Caco-2 (cell line): ENCODE measurements at places on chromosomes 4 and X.

- no peaks in the 10 kb centered on the region for H3K27me3 ChIP-seq
- no peak overlapping the region for H3K4me3 ChIP-seq
Observed at GRCh38 chrX:65783746-65784145, 116.3 kb downstream of the MSN start.

DNA sequence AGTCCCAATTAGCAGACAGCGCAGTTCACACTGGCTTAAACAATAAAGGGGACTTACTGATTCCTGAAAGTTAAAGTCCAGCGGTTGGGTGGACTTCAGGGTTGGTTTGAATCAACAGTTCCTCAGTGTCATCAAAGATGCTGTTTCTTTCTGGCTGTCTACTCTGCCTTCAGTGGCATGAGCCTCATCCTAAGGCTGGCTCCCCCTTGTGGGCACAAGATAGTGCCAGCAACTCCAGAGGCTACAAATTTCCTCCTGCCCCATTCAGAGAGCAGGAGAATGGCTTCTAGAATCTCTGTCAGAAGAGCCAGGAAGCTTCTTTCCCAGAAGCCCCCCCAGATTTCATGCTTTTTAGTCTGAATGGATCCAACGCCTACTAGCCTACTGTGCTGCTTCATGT is 82.4 kb upstream of the MTM1 start:
- no peaks in the 10 kb centered on the region for H3K27me3 ChIP-seq
- no peaks in the 10 kb centered on the region for H3K4me1 ChIP-seq
- no peak overlapping the region for H3K27ac ChIP-seq
- DNase-seq = no peak
- no peaks in the 10 kb centered on the region for H3K36me3 ChIP-seq
- no peak overlapping the region for H3K4me3 ChIP-seq

DNA sequence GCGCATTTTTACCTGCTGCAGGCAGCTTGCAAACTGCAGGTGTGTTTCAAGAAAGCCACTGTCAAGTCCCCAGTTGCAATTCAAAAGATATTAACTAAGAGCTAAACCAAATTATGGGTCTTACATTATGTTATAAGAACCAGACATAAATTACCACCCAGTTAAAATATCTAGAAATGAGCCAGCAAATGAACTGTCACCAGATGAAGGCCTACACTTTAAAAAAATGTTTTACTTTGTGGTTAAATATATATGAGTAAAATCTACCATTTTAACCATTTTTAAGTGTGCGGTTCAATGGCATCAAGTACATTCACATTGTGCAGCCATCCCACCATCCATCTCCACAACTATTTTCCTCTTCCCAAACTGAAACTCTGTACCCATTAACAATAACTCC is 32.0 kb upstream of the TMEM131L start:
- H3K36me3 ChIP-seq = no peaks in the 10 kb centered on the region
- no peak overlapping the region for H3K27ac ChIP-seq
- DNase-seq = no peak
- H3K4me3 ChIP-seq = no peak overlapping the region

GRCh38 chr4:174674305-174674840 is 152.1 kb upstream of the HPGD start:
- H3K27ac ChIP-seq = peak overlapping the region; percentile 61
- no peaks in the 10 kb centered on the region for H3K27me3 ChIP-seq
- H3K4me1 ChIP-seq = peaks cover 28% of the 10 kb centered on the region
- H3K4me3 ChIP-seq = no peak overlapping the region
- H3K36me3 ChIP-seq = no peaks in the 10 kb centered on the region

DNA sequence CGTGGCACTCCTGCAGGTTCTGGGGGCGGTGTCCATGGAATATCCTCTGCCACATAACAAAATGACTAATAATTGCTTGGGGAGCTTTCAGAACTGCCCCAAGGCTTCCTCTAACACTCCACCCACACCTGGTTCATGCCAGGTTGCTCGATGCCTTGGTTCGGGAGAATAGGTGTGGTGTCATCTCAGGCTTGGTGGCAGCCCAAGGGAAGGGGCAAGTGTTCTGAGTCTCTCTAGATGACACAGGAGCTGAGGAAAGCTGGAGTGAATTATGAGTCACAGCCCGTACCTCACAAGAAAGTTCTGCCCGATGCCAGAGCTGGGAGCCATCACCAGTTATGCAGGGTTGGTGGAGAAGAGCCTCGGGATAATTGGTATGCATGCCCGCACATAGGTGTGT is 14.7 kb downstream of the FTSJ1 start:
- no peak overlapping the region for H3K27ac ChIP-seq
- no peak for DNase-seq
- no peaks in the 10 kb centered on the region for H3K36me3 ChIP-seq
- H3K27me3 ChIP-seq = no peaks in the 10 kb centered on the region
- H3K4me3 ChIP-seq = no peak overlapping the region

DNA sequence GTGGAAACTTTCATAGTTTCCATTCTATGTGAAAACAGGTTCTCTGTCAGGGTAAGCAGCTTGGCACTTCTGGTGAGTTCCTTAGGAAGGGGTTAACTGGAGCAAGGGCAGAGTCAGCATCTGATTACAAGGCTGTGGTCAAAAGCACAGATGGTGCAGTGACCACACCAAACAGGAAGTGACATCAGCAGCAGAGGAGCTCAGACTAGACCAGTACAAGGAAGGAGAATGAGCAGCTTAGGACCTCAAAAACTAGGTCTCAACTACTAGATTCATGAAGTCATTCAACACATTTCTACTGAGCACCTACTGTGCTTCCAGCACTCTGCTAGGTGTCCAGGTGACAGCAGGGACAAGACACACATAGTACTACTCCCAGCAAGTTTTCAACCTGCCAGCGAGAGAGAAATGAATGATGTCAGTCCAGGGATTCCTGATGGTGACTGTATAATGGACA is 130.2 kb downstream of the AMELX start:
- DNase-seq = no peak
- no peak overlapping the region for H3K27ac ChIP-seq
- no peaks in the 10 kb centered on the region for H3K4me1 ChIP-seq
- no peaks in the 10 kb centered on the region for H3K27me3 ChIP-seq
- no peak overlapping the region for H3K4me3 ChIP-seq

DNA sequence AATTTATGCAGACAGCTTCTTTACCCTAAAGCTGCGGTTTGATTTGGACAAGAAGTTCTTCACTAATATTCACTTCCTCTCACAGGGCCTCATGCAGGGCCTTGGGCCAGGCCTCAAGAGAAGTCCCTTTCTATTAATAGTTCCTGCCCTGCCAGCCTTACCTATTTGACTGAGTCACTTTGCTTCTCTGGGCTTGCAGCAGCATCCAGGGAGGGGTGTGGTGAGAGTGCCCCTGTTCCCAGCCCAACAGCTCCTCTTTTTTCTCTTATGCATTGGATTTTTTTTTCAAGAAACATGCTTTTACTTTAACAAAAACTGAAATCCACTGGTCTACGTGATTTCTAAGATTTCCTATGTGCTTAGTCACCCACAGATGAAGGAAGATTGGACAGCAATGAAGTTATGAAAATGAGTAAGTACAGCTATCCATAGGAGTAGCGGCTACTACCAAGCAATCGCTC is 26.7 kb downstream of the FAM156B start:
- H3K36me3 ChIP-seq = no peaks in the 10 kb centered on the region
- no peaks in the 10 kb centered on the region for H3K27me3 ChIP-seq
- no peak overlapping the region for H3K4me3 ChIP-seq

GRCh38 chr4:150123796-150124677 is 45.8 kb downstream of the DCLK2 start:
- H3K27ac ChIP-seq = no peak overlapping the region
- no peak overlapping the region for H3K4me3 ChIP-seq
- H3K27me3 ChIP-seq = no peaks in the 10 kb centered on the region; the same call in 1 of the 2 replicates
- peaks cover 12% of the 10 kb centered on the region for H3K4me1 ChIP-seq

GRCh38 chrX:22628275-22628674 is 355.6 kb downstream of the CBLL2 start:
- H3K27ac ChIP-seq = no peak overlapping the region
- H3K4me1 ChIP-seq = no peaks in the 10 kb centered on the region
- no peak for DNase-seq
- H3K4me3 ChIP-seq = no peak overlapping the region

DNA sequence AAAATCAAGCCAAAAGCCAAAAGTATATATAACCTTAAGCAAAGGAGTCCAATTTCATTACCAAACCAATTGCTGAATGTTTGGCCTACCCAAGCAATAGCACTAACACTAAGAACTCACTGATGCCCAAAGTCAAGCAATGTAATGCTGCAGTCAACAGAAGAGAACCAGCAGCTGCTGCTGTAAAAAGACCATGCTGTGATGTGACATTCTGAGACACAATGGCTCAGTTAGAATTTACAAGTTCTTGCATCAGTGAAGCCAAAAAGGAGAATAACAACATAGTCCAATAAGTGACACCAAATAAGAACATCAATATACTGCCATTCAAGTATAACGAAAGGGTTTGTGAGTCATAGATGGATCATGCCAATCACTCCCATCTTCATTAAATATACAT is 514.0 kb upstream of the DIAPH2 start:
- 0 out of 2 replicates have a peak, but pooled peaks cover 7% of the 10 kb centered on the region for H3K4me1 ChIP-seq
- no peak overlapping the region for H3K27ac ChIP-seq
- H3K36me3 ChIP-seq = no peaks in the 10 kb centered on the region
- no peak overlapping the region for H3K4me3 ChIP-seq

DNA sequence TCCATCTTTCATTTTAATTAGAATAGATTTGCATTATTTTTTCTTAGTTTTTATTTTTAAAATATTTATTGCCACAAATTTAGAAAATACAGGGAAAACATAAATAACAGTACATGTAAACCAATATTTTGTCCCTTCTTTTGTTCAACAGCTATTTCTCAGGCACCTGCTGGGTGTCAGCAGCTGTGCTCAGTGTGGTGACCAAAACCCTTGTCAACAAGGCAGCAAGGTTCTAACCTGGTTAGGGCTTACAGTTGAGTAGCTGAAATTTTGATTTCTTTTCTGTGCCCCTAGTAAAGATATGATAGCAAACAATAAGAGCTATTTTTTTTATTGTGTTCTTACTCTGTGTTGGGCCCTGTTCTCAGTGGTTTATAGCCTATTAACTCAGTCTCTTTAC is 128.1 kb downstream of the PTTG2 start:
- no peak overlapping the region for H3K27ac ChIP-seq
- no peak overlapping the region for H3K4me3 ChIP-seq
- DNase-seq = no peak
- 0 out of 2 replicates have a peak, but pooled peaks cover 3% of the 10 kb centered on the region for H3K4me1 ChIP-seq
- no peaks in the 10 kb centered on the region for H3K36me3 ChIP-seq

DNA sequence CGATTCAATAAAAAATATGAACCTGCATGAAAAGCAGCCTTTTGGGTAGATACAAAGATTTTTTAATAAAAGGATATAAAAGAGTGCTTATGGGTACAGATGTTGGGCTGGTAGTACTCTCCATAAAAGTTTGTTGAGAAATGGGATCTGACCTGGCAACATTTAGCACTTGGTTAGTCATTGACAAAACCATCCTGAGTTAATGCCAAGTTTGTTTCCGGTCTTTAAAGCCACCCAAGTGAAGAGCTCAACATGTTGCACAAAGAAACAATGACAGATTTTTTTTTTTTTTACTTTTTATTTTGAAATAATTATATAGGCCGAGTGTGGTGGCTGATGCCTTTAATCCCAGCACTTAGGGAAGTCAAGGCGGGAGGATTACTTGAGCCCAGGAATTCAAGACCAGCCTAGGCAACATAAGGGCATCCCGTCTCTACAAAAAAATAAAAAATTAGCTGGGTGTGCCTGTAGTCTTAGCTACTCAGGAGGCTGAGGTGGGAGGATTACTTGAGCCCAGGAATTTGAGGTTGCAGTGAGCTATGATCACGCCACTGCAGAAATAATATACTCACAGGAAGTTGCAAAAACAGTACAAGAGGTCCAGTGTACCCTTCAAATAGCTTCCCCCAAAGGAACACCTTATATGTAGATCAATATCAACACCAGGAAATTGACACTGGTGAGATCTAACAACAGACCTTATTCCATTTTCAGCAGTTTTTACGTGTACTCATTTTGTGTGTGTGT is 16.6 kb downstream of the CHST7 start:
- H3K27me3 ChIP-seq = no peaks in the 10 kb centered on the region
- no peaks in the 10 kb centered on the region for H3K36me3 ChIP-seq
- no peak for DNase-seq
- no peak overlapping the region for H3K27ac ChIP-seq

DNA sequence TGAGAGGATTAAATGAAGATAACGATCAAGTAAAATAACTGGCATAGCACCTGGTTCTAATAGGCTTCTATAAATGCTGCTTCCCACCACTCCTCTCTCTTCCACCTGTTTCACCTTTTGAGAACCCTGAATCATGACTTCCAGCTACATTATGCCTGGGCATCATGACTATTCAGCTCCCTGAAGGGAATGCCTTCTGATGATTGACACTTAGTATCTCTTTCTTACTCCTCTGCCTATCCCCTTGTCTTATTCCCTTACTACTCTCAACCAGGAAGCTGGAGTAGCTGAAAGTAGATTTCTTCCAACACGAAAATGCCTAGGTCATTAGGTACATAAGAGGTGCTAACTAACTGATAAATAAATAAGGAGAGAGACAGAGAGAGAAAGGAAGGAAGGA is 24.7 kb upstream of the CXCL8 start:
- H3K4me3 ChIP-seq = no peak overlapping the region
- H3K4me1 ChIP-seq = no peaks in the 10 kb centered on the region
- DNase-seq = no peak
- H3K27ac ChIP-seq = no peak overlapping the region
- no peaks in the 10 kb centered on the region for H3K36me3 ChIP-seq

GRCh38 chr4:44646151-44646550 is 5.3 kb downstream of the YIPF7 start:
- no peak overlapping the region for H3K4me3 ChIP-seq
- no peak overlapping the region for H3K27ac ChIP-seq
- DNase-seq = no peak
- H3K36me3 ChIP-seq = no peaks in the 10 kb centered on the region
- H3K4me1 ChIP-seq = no peaks in the 10 kb centered on the region

DNA sequence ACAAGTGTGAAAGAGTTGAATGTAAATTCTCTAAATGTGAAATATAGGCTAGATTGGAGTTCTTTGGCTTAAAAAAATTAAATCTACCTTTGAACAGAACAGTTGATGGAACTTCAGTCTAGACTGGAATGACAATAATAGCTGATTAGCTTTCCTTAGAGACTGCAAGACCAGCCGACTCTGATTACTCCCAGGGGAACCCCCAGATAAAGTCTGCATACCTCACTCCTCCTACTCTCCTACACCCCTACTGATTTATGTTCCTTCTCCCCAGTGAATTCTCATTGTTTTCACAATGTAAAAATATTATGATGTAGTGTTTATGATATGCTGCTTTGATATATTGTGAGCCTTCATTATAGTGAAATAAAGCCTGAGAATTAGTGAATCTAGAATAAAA is 241.3 kb downstream of the CFAP299 start:
- no peak overlapping the region for H3K4me3 ChIP-seq
- DNase-seq = no peak
- H3K36me3 ChIP-seq = no peaks in the 10 kb centered on the region
- no peak overlapping the region for H3K27ac ChIP-seq
- H3K4me1 ChIP-seq = no peaks in the 10 kb centered on the region

GRCh38 chr4:139975830-139976272 is 178.1 kb downstream of the MAML3 start:
- DNase-seq = no peak
- peaks cover 12% of the 10 kb centered on the region; the same call in 1 of the 2 replicates for H3K4me1 ChIP-seq
- H3K4me3 ChIP-seq = no peak overlapping the region
- H3K27ac ChIP-seq = peak overlapping the region; percentile 40
- no peaks in the 10 kb centered on the region for H3K36me3 ChIP-seq
- H3K27me3 ChIP-seq = no peaks in the 10 kb centered on the region
